ENCODE measurements at places on chromosomes 16 and 17. TPM values are rescaled to one million over a fixed set of nuclear protein-coding genes. Genes with fewer than 3 reads are reported as not detected.
A peak's percentile ranks its signal among the peaks of the same experiment; 100 is the strongest.

SPIRE2 gene
- 6.9 TPM for total RNA-seq

- DNase-seq: no peak
Observed at GRCh38 chr17:50101346-50102163, 6.4 kb downstream of the PDK2 start.

DNA sequence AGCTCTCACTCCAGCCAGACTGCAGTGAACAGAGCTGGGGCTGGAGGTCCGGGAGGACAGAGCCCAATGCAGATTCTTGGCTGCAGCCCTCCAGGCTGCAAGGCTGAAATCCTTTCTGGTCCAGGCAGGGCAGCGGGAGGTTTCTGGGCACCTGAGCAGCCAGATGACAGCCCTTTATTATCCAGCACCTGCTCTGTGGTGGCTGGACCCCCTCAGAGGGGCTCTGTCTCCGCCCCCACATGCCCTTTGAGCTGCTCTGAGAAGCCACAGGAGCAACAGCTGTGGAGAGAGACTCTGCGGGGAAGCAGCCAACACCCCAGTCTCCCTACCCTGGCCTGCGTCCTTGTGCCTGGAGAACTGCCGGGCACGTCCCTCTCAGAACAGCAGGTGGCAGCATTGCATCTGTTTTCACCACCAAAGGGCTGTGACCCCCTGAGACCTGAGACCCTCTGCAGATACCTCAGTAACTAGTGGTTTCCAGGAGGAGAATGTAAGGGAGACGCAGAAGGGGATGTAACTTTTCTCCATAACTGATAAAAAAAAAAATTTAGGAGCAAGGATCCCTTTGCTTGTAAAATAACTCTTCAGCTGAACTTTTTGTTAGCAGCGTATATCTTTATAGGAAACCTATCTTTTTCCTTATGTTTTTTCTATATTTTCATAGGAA is 3.7 kb upstream of the CNP start:
- DNase-seq: peak; percentile 44

- DNase-seq: no peak
Observed at GRCh38 chr17:13953841-13954240, 115.5 kb upstream of the COX10 start.

GRCh38 chr17:51891936-51892335 is 266.6 kb downstream of the CA10 start:
- no peak for DNase-seq

GRCh38 chr17:2034157-2034556 is 4.2 kb downstream of the DPH1 start:
- DNase-seq: peak; percentile 38

EVI2B gene
- 0.60 TPM for total RNA-seq

DNA sequence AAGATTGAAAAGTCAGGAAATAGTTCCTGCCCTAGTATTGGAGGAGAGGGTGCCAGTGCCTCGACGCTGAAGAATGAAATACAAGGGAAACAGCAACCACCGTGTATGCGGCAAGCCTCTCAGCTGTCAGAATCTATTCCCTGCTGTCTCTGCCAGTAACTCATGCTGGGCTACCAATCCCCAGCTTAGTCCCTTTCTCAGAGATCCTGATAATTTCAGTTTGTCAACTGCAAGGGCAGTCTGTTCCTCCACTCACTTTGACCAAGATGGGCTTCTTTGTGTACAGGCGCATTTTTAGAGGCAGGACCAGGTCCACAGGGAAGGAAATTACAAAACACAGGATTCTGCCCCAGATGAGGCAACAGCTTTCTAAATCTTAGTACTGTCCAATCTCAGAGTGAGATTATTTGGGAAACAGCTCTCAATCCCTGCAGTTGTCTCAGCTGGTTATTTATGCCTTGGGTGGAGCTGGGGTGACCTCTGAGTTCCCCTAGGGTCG is 1.3 kb downstream of the NQO1 start:
- peak; percentile 33 for DNase-seq

- DNase-seq: peak; percentile 73
Observed at GRCh38 chr17:27339836-27340550, 46.1 kb downstream of the WSB1 start.

DNA sequence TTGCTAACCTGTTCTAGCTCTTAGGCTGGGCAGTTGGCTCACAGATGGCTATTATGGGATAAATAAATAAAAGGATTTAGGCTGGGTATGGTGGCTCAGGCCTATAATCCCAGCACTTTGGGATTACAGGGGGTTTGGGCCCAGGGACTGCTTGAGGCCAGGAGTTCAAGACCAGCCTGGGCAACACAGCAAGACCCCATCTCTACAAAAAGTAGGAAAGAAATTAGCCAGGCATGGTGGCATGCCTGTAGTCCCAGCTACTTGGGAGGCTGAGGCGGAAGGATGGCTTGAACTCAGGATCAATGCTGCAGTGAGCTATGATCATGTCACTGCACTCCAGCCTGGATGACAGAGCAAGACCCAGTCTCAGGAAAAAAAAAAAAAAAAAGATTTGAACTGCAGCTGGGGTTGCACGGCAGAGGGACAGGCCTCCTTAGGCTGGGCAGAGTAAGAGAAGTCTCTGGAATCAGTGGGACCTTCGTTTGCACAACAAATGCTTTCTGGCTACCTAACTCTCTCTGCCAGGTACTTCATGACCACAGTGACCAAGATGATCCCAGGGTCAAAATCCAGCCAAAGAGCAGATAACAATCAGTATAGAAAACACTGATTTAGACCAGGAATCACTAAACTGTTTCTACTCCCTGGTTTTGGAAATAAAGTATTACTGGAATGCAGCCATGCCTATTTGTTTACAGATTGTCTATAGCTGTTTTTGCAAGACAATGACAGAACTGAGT is 6.8 kb downstream of the RUSF1 start:
- DNase-seq: no peak

GRCh38 chr16:87165151-87165550 is 152.0 kb downstream of the C16orf95 start:
- DNase-seq: no peak

- DNase-seq: no peak
Observed at GRCh38 chr16:58032710-58033293, 7.2 kb downstream of the MMP15 start.

- DNase-seq: no peak
Observed at GRCh38 chr17:68595986-68596385, 5.2 kb downstream of the FAM20A start.

DNA sequence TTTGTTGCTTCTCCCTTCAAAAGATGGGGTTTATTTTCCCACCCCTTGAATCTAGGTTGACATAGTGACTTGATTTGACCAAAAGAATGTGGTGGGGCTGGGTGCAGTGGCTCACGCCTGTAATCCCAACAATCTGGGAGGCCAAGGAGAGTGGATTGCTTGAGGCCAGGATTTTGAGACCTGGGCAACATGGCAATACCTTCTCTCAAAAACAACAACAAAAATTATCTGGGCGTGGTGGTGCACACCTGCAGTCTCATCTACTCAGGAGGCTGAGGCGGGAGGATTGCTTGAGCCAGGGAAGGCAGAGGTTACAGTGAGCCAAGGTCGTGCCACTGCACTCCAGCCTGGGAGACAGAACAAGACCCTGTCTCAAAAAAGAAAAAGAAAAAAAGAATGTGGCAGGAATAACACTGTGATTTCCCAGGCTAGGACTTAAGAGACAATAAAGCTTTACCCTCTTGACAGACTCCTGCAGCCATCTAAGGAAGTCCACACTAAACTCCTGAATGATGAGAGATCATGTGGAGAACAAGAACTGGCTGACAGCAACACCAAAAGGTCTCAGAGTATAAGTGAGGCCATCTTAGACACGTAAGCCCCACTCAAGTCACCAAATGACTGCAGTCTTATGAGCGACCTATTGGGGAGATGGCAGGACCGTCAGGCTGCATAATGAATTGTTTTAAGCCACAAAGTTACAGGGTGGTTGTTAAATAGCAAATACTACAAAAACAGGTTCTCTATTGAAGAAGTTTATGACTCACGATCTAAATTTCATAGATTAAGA is 37.0 kb downstream of the FBXL20 start:
- DNase-seq: no peak

- DNase-seq: peak; percentile 62
Observed at GRCh38 chr16:15765880-15766279, 90.9 kb downstream of the MYH11 start.

- no peak for DNase-seq
Observed at GRCh38 chr16:84917492-84917891, 93.8 kb downstream of the ZDHHC7 start.

RAB37 gene
- not detected for total RNA-seq

SPATA22 gene
- not detected for total RNA-seq

GRCh38 chr17:42845556-42845917 is 1.2 kb downstream of the AOC2 start:
- DNase-seq: no peak

KRT32 gene
- total RNA-seq: not detected

DNA sequence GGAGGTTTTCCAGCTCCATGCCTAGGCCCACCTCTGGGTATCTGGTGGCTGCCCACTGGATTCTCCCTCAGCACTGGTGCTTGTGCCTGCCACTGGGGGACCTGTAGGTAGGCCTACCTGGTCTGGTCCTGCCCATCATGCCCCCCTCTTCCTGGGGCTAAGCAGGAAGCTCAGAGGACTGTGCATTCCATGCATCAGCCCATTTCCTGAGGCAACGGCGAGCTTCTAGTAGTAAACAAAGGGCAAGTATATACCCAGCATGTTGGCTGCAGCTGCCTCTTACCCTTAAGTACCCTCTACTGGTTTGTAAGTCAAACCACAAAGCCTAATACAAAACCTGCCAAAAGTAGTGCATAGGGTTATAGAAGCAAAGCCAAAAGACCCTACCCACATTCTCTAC is 37.5 kb downstream of the SDR42E1 start:
- no peak for DNase-seq

GRCh38 chr16:15861996-15862395 is 5.2 kb upstream of the MYH11 start:
- no peak for DNase-seq

EPX gene
- not detected for total RNA-seq

DNA sequence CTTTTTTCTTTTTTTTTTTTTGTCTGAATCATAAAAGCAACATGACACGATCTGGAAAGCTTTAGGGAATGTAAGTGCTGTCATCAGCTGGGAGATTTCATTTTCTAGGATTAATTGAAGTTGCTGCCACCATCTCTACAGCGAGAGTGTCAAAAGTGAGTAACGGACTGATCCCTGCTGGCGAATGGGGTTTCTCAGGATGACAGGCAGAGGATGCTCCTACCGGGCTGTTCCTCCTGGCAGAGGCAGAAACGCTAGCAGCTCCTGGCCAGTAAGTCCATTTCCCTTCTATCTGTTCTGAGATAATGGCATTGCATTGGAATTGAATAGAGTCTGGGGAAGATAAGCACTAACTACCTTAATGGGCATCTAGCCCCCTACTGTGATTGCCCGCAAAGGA is 80.5 kb upstream of the KIFC3 start:
- DNase-seq: no peak

GRCh38 chr16:9797306-9797705 is 384.9 kb downstream of the GRIN2A start:
- DNase-seq: peak; percentile 87

DNA sequence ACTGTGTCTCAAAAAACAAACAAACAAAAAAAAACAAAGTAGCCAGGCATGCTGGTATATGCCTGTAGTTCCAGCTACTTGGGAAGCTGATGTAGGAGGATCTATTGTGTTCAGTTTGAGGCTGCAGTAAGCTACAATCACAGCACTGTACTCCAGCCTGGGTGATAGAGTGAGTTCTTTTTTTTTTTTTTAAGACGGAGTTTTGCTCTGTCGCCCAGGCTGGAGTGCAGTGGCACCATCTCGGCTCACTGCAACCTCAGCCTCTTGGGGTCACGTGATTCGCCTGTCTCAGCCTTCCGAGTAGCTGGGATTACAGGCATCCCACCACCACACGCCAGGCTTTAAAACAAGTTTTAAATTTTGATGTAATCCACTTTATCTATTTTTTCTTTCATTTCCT is 80.2 kb upstream of the STAC2 start:
- no peak for DNase-seq

TERB1 gene
- not detected for total RNA-seq

DNA sequence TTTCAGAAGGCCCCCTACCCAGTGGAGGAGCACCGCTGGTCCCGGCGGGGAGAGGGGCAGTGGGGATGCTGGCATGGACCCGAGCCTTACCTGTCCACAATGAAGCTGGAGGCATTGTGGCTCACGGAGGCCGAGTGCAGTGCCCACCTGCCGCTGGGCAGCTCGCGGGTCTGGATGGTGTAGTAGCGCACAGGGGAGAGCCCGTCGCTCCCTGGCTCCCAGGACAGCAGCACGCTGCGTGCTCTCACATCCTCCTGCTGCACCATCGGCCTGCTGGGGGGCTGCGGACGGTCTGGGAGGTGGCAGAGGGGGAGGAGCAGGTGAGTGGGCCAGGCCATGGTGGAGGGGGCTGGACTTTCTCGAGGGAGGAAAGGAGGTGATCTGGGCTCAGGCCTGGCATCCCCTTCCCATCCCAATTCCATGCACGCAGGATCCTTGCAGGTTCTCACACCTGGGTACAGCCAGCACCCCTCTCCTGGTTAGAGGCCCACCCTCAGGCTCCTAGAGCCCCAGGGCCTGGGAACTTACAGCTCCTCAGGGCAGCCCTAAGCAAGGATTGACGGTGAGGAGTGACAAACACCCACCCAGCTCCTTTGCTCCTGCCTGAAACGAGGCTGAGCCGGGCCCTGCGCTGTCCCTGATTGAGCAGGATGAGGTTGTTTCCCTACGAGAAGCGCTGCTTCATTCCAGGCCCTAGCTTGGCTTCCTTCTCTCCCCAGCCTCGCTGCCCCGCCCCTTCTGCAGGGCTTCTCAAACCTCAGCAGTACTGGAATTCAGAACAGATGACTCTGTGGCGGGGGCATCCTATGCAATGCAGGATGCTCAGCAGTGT is 76.2 kb upstream of the CDC42EP4 start:
- peak; percentile 31 for DNase-seq

DNA sequence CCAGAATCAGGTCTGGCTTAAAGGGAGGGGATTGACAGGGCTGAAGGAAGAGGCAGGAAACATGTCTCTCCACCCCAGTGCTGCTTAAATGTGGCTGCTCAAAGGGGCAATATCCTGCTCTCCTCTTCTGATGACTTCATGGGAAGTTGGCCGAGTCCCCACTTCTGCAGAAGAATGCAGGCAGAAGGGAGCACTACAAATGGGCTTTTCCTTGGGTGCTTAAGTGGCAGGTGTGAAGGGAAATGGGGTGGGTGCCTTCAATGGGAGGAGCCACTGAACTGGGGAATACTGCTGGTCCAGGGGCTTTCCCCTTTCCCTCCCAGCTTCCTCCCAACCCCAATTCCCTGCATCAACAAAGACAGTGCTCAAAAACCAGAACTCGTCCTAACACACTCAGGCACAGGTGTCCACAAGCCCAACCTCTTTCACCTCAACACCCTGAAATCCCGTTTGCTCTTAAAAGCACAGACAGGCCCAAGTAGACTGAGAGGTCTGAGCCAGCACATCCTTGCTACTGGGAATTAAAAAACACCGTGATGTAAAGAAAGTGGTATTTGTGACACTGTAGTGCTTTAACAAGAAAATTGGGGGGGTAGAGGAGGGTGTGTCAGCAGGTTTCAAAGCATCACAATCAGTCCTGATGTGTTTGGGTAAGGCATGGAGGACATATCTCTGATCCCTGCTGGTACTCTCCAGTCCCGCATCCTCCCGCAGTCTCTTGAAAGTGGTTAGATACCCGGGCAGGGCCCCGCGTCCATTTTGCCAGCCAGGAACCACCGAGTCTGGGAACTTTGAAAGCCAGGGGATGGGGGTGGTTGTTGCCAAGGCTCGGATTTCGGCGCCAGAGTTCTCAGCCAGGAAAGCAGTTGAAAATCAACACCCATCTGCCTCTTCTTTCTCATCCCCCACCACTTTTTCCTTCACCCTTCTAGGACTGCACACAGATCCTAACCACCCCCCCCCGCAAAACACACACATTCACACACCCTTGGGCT is 1.6 kb downstream of the CA10 start:
- no peak for DNase-seq

FGF11 gene
- 0.89 TPM for total RNA-seq

ZPBP2 gene
- not detected for total RNA-seq

- DNase-seq: no peak
Observed at GRCh38 chr16:52389045-52389444, 157.9 kb downstream of the TOX3 start.
